ENCODE measurements at places on chromosomes 6 and 20.

- DNase-seq = no peak
These were observed 17.2 kb upstream of the FAM50B start for GRCh38 chr6:3831761-3832530.

- DNase-seq = peak; percentile 53
These were observed 9.8 kb upstream of the HECA start for GRCh38 chr6:139124887-139125672.

DNA sequence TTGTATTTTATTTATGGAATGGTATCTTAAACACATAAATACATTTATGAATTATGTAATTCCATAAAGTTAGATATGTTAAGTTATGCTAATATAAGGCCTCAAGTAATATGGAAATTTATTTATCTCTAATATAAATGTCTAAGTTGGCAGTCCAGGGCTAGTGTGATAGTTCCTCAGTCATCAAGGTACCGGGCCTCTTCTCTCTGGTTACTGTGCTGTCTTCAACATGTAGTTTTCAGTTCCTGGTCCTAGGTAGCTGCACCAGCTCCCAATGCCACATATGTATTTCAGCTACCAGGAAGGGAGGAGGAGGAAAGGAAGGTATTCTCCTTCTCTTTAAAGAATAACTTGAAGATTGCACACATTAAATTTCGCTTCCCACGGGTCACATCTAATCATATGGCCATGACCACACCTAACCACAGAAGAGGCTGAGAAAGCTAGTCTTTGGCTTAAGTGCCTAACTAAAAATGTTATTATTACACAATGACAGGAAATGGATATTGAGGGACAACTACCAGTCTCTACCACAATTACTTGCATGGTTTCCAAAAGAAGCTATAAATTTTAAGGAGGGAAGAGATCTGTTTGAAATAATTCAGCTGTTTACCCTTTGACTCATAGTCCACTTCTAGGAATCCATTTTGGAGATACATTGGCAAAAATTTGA, 68.6 kb downstream of the BCKDHB start:
- no peak for DNase-seq

DNA sequence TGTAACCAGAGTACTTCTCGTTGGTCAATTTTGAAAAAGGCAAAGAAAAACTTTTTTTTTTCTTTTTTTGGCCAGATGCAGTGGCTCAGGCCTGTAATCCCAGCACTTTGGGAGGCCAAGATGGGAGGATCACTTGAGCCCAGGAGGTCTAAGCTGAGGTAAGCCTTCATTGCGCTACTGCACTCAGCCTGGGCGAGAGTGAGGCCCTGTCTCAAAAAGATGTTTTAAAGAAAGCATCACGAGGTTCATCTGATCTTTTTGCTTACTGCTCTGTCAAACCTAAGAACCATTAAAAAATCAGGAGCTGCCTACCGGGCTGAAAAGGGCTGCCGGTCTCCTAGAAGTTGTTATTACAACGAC, 607 bp downstream of the LYRM2 start:
- DNase-seq = no peak

- no peak for DNase-seq
These were observed at the start of gene MOXD1 for GRCh38 chr6:132400883-132401617. Gene MOXD1, minus strand, starts transcription at chr6:132401475. Its CDS starts 49 bp downstream, at chr6:132401426.

GRCh38 chr6:106844930-106845329, 129.6 kb downstream of the CD24 start:
- no peak for DNase-seq

- DNase-seq = no peak
These were observed 18.6 kb downstream of the CCDC167 start for GRCh38 chr6:37480951-37481534.

DNA sequence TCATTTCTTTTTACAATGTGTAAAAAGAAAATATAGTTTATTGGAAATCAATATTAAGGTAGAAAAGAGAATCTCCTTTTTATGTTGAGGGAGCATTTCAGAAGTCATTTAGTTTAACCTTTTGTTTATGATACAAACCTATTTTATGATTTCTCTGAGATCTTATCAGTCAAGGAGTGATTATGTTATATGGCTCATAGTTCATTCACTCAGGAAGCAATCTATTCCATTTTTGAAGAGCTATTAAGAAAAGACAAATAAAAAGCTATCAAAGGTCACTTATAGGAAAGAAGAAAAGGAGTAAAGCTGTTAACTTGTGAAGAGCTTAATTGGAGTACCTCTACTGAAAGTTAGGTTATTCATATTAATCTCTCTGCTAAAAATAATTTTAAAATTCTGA, 526.6 kb upstream of the JAG1 start:
- no peak for DNase-seq

- DNase-seq = no peak
These were observed 166.9 kb downstream of the EYA2 start for GRCh38 chr20:47061549-47061948.

DNA sequence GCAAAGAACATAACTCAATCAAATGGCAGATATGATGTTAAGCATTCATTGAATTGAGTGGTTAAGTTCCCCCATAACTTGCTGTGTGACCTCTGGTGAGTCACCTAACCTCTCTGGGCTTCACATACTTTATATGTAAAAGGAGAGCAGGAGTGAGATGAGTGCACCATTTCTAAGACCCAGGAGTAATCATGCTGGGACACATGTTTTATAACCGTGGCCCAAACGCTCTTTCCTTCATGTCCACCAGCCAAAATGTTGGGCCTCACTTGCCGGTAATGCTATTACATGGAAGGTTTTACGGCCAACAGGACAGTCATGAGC, 40.3 kb upstream of the CCDC167 start:
- no peak for DNase-seq

GRCh38 chr6:19849196-19849595, 12.0 kb downstream of the ID4 start:
- DNase-seq = no peak

GRCh38 chr6:154410619-154411072, 54.0 kb upstream of the IPCEF1 start:
- no peak for DNase-seq

DNA sequence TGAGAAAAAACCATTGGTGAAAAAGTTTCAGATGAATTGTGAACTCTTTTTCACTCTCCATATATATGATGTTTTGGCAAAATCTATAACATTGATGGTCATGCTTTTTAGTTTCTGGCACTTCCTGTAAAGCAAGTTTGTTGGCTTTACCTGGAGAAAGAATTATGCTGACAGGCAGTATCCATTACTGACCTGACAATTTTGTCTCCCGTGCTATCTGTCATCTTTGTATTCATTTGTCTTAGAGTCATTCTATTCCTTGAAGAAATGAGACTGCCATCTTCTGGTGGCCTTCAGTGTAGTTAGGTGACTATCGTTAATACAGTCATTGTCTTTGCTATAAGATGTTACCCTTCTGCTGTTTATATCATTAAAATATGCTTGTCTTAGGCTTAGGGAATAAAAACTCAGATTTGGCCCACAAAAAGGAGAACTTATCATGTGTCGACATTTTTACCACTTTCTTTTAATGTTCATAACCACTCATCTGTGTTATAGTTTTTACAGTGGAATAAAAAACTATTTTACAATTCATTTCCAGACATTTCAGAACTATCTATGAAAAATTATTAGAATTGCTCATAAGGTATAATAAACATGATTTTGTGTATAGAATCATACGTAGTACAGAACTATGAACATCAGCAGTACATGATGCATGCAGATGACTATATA, 707.0 kb downstream of the EPM2A start:
- DNase-seq = no peak

- no peak for DNase-seq
These were observed 214.0 kb downstream of the WDR27 start for GRCh38 chr6:169487579-169488436.

DNA sequence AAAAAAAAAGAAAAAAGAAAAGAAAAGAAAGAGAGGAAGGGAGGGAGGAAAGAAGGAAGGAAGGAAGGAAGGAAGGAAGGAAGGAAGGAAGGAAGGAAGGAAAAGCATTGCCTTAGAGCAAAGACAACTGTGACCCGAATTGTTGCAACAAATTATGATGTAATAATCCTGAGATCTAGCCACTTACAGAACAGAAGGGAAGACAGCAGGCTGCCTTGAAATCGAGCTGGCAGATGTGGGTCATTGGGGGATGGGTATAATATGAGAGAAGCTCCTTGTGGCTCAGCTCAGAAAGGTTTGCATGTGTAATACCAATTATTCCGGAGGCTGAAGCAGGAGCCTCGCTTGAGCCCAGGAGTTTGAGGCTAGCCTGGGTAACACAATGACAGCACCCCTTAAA, 208.1 kb upstream of the PROKR2 start:
- DNase-seq = no peak

GRCh38 chr6:41578217-41579087, 32.3 kb downstream of the FOXP4 start:
- no peak for DNase-seq

DNA sequence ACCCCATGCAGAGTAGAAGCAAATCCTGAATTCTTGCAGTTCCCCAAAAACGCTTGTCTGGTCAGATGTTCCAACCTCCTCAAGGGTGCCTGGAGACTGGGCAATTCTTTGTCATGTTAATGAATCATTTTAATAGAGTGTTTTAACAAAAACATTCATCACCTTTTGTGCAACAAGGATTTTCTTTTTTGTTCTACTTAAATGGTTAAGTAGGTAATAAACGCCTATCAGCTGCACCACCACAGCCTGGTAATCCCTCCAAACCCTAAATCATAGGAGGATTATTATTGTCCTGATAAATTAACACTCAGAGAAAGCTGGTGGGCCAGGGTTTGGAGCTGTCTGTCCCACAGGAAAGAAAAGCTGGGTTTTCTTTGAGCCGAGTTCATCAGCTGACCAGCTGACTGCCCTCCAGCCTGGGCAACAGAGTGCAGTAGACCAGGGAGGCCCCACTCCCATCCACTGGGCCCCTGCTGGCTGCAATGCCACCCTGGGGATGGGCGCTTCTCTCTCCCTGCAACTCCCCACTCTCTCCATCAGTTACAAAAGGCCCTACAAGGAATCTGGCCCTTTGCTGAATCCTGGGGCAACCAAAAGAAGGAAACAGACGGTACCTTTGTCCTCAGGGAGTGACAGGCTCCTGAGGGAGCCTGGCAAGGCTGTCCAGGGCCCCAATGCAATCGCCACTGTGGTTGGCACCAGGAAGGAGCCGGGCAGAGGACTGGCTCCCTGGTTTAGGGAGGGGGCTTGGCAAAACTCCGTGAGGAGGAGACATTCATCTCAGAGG, 23.1 kb upstream of the BMP7 start:
- DNase-seq = no peak

DNA sequence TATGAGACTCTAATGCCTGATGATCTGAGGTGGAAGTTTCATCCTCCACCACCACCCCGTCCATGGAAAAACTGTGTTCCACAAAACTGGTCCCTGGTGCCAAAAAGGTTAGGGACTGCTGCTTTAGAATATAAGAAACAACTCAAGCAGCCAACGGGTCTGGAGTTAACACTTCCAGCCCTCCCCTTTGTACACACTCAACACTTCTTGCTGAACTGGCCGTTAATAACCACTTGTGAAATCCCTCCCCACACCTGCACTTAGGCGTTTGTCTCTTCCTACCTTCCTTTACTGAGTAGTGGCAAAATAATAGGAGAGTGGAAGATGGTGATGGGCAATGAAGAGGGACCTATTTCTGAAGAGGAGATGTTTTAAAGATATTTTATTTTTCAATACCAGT, 10.5 kb downstream of the SAYSD1 start:
- DNase-seq = no peak

DNA sequence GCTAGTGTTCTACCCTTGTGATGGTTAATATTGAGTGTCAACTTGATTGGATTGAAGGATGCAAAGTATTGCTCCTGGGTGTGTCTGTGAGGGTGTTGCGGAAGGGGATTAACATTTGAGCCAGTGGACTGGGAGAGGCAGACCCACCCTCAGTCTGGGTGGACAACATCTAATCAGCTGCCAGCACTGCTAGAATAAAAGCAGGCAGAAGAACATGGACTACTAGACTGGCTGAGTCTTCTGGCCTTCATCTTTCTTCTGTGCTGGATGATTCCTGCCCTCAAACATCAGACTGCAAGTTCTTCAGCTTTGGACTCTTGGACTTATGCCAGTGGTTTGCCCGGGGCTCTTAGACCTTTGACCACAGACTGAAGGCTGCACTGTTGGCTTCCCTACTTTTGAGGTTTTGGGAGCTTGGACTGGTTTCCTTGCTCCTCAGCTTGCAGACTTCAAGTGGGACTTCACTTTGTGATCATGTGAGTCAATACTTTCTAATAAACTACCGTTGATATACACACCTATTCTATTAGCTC, 50.1 kb downstream of the SDHAF4 start:
- DNase-seq = no peak

DNA sequence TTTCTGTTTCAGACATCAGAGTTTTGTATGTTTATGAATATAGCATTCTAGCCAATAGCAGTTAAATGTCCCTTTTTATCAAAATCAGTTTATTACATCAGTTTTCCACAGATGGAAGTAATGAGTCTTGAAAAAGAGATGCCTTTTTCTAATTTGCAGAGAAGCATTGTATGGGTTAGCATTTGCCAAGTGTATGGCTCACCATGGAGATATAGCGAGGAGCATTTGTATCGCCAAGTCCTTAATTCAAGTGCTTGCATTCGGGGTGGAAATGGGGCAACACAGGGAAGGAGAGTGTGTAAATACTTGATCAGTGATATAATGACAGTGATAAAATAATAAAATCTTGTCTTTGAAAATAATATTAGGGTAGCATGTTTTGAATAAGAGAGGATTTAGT, 42.9 kb downstream of the TXLNB start:
- DNase-seq = no peak

GRCh38 chr20:19363476-19363875, 151.0 kb downstream of the SLC24A3 start:
- no peak for DNase-seq

DNA sequence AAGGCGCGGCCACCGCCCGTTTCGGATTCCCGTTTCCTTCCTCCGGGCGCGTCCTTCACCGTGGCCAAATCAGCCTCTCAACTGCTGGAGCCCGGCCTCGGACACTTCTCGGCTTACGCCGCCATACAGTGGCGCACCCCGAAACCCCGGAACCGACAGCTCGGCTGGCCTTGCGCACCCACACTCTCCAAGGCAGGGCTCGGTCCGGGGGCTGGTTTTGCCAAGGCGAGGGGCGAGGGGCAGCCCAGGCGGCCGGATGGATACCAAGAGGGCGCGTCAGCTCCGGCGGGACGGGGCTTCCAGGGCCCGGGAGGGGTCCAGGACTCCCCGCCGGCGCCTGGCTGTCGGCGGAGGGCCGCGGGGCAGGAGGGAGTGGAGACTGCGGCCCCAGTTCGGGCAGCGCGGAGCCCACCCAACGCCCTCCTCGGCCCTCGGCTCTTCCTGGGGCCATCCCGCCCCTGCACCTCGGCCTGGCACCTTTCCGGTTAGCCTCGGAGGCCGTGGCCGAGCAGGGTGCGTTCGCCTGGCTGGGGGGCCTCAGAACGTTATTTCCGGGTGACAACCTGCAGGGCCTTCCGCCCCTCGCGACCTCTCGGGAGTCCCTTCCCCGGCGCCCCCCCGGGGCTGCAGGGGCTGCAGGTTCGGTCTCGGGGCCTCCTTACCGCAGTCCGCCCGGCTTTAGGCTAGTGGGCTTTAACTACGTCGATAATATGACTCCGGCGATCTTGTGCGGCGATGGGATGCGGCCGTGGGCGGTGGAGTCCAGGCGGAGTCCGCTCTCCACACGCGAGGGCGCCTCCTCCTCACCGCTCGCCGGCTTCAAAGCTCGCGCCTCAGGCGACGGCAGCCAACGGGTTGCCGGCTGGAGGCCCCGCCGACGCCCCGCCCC, 697 bp upstream of the CEP43 start:
- no peak for DNase-seq

- no peak for DNase-seq
These were observed 527.0 kb downstream of the CDH26 start for GRCh38 chr20:60485012-60485760.
